Stimulated activated CD4-positive, alpha-beta T cell treated with anti-CD3 and anti-CD28 coated beads, Interleukin-12 subunit alpha, Interleukin-12 subunit beta, amount 100 ng/mL, for 24 hours (primary cell): ENCODE measurements at places on chromosomes 2 and 18.

GRCh38 chr18:28494151-28494550 lies 317.2 kb upstream of the CDH2 start:
- no peak for DNase-seq

- DNase-seq, result no peak
Observed at GRCh38 chr2:104788742-104789455, 65.0 kb upstream of the POU3F3 start.

GRCh38 chr18:51137891-51138290 lies 59.6 kb downstream of the MEX3C start:
- no peak for DNase-seq

GRCh38 chr2:232839411-232840079 lies 30.5 kb upstream of the SNORC start:
- no peak for DNase-seq

GRCh38 chr2:9790702-9791225 lies 52.5 kb upstream of the TAF1B start:
- DNase-seq, result no peak

- DNase-seq, result no peak
Observed at GRCh38 chr18:35343488-35343935, 708 bp downstream of the ZNF24 start.

DNA sequence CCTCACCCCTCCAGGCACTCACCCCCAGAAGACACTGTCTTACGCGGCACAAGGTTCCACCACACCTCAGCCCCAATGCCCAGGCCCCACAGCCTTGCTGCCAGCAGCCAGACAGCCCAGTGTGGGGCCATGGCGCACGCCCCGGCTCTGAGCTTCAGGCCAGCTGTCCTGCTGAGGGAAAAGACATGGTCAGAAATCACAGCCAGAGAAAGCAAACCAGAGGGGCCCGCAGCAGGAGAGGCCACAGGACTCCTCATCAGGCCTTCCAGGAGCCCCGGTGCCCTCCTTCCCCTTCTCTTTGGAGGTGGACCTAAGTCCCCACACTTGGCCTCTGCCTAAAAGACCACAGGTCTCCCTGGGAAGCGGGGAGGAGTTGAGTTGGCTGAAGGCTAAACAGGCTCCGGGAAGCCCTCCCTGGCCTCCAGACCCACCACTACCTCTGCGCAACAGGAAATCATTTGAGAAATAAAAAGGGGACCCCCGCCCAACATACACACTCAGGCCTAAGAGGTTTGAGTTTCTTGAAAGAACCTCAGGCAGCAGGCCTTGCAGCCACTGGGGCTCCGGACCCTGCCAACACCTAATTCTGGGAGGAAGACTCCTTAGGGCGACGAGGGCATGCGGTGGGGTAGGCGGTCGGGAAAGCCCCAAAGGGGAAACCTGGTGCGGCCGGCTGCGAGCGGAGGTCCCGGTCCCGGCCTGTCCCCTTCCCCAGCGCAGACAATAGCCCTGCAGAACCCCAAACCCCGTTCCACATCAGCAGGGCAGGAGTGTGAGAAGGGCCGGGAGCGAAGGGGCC lies 1.9 kb downstream of the SEMA4C start:
- DNase-seq, result no peak

DNA sequence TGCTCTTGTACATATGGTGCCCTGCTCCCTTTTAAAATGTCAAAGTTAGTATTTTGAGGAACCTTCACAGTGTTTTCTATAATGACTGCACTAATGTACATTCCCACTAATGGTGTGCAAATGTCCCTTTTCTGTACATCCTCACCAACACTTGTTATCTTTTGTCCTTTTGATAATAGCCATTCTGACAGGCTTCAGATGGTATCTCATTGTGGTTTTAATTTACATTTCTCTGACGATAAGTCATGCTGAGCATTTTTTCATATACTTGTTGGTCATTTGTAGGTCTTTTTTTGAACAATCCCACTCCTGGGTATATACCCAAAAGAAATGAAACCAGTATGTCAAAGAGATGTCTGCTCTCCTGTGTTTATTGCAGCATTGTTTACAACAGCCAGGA lies 268.3 kb downstream of the FBXO15 start:
- DNase-seq, result no peak

DNA sequence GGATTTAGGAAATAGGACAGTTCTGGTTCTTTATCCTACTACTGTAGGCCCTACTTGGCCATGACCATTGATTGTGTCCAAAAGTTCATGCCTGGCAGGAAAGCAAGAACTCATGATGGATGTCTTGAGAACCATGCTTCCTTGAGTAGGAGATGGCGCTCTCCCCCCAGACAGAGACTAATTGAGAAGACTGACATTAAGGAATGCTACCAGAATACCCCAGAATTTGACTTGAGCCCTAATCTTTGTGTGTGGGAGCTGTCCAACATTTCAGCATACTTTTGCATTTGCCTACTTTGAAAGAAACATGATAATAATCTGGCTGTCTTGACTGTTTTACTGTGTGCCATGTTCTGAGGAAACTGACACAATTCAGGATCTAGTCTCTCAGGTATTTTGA lies 23.3 kb downstream of the MAPRE3 start:
- no peak for DNase-seq

DNA sequence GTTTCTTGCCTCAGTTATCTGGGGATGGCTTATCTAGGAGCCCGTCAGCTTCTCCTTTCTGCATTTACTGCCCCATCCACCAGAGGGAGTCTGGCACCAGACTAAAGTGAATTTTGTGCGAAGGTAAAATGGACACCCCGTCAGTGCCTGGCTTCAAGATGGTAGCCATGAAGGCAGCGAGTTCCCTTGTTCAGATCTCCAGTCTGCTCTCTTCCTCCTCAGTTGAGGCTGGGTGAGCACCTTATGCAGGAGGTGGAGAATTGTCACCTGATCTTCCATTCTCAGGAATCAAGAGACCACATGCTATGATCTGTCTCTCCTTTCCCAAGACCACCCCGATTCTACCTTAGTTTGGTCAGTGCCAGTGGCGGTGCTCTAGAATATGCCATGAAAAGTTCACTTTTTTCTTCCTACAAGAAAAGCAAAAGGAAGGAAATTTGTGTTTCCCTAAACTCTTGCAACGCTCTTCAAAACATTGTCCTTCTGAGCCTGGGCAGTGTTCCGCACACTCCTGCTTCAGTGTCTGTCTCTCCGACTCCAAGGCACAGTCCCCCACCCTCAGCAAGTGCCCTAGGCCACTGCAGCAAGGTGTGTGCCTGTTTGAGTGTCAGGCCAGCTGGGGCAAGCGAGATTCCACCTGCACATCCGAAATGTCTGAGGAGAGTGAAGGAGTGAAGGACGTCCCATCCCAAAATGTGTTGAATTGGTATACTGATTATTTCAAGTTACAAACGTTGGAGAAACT lies 168.6 kb downstream of the SS18 start:
- DNase-seq, result peak; percentile 33

DNA sequence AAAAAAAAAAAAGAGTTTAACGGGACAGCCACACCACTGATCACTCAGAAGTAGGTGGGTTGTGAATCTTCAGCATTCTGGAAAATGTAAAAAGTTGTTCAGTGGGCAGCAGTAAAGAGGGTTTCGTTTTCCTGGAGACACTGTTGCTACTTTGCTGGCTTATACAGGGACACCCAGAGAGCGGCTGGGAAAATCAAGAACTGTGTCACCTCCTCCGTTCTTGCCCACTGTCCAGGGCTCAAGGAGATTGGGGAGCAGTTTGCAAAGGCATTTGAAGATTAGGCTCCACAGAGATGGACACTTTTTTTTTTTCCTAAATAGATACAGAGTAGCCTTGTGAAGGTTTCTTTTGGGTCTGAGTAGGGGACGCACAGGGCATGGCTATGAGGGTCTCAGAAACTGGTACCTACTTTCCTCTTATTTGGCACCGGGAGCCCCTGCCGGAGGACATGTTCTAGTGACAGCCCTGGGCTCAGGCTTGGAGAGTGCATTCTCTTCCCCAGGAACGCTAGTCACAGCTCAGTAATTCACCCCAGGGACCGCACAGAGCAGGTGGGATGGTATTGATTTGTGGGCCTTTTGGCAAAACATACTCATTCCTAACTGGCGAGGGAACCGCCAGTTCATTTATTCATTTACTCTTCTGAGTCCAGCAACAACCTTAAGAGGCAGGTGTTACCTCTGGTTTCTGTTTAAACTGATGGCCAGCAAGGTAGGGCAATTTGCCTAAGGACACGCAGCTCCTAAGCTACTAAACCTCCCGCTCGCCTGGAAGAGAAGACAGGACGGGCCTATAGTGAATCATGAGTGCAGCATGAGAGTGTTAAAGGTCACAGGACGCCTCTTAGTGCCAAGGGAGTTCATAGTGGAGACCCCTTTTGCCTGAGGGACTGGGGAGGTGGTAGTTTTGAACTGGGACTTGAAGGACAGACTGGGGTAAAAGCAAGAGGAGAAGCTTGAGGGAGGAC lies 53.1 kb downstream of the HPCAL1 start:
- no peak for DNase-seq

DNA sequence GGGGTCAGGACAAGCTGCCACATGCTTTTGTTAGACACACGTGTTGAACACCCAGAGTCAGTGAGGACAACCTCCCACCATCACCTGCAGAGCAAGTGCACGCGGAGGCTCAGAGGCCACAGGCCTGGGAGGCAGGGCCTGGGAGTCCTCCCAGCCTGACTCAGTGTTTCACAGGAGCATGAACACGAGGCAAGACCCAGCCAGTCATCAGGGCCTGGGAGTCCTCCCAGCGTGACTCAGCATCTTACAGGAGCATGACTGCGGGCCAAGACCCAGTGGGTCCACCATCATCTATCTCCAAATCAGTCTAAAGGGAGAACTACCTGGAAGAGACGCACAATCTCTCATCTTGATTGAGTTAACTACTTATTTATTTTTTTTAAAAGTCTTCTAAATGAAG lies 112.6 kb upstream of the PXDN start:
- DNase-seq, result no peak

GRCh38 chr18:76981396-76981968 lies 151.1 kb downstream of the MBP start:
- DNase-seq, result no peak

DNA sequence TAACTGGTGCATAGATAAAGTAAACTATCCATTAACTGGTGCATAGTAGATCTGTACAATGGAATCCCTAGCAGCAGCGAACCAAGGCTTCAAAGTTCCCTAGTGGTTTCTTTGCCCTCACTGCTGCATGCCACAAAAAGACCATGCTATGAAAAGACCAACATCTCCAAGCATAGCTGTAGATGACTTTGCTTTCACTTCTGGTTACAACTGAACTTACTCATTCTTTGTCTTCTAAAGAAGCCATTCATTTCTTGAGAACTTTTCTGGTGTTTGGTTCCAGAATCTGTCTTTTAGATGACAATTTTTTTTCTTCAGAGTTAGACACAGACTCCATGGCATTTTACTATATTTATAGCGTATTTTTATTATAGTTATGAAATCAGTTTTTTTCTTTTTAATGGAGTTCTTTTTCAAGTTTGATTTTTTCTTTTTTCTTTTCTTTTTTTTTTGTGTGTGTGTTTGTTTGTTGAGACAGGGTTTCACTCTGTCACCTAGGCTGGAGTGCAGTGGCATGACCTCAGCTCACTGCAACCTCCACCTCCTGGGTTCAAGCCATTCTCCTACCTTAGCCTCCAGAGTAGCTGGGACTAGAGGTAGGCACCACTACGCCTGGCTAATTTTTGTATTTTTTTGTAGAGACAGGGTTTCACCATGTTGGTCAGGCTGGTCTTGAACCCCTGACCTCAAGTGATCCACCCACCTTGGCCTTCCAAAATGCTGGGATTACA lies 63.6 kb downstream of the SLC35F5 start:
- DNase-seq, result peak; percentile 27

DNA sequence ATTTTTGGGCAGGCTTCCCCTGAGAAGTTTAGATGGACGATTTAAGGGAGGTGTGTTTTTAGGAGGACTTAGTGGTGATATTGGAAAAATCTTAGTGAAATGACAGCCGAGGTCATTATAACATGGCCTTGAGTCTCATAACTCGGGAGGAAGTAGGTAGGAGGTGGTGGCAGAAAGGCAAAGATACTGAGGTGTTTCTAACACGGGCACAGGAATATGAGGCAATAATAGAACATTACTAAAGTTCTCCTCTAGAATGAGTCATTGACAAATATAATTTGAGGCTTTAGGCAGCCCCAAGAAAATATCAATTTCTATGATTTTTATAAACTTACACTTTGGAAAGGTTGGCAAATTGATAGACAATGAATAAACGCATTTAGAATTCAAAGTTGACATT lies 146.1 kb upstream of the ZEB2 start:
- DNase-seq, result no peak

- DNase-seq, result no peak
Observed at GRCh38 chr2:182444170-182444569, 17.3 kb upstream of the PDE1A start.

GRCh38 chr2:88757025-88757424 lies 65.6 kb downstream of the RPIA start:
- DNase-seq, result no peak

GRCh38 chr2:101053117-101053516 lies 51.0 kb downstream of the RPL31 start:
- no peak for DNase-seq

GRCh38 chr2:234858790-234859329 lies 93.0 kb upstream of the SH3BP4 start:
- DNase-seq, result no peak

- no peak for DNase-seq
Observed at GRCh38 chr2:152602750-152603149, 114.5 kb downstream of the PRPF40A start.

- no peak for DNase-seq
Observed at GRCh38 chr2:3409627-3410170, 30.2 kb downstream of the TRAPPC12 start.

DNA sequence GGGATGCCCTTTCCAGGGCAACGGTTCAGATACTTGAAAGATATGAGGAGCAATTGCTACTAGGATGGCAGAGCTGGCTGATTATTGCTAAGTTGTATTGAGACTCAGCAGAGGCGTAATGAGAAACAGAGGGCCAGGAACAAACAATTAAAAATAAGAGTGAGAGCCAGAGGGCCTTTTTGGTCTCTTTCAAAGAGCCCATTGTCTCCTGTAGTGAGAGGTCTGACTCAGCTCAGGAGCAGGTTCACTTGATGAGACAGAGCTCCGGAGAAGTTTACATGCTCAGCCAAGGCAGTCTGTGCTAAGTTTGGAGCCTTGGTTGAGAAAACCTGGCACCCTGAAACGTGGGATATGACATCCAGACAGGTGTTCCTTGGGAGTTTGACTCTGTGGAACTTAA lies 303.9 kb upstream of the DLGAP1 start:
- no peak for DNase-seq

- no peak for DNase-seq
Observed at GRCh38 chr18:69209761-69210160, 190.9 kb upstream of the DOK6 start.

DNA sequence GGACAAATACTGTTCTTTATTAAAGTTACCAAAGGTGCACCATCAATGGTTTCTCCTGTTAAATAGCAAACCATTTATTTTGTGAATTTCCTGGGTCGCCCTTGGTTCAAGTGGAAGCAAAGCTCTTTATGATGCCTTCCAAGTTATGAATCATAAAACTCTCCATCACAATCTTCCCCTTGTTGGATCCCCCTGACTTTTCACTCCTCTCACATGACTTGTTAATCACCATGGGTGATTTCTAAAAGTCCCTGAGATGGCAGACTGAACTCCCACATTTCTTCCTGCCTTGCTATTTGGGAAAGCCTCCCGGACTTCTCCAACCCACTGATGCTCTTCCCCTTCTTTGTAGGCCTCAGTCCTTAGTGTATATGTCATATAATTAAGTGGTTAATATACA lies 176.0 kb downstream of the THADA start:
- no peak for DNase-seq
